GM23338 (cell line): ENCODE measurements at places on chromosomes 13 and 19.

GRCh38 chr19:10105509-10106099 lies 558 bp upstream of the PPAN start:
- no peak for DNase-seq

DNA sequence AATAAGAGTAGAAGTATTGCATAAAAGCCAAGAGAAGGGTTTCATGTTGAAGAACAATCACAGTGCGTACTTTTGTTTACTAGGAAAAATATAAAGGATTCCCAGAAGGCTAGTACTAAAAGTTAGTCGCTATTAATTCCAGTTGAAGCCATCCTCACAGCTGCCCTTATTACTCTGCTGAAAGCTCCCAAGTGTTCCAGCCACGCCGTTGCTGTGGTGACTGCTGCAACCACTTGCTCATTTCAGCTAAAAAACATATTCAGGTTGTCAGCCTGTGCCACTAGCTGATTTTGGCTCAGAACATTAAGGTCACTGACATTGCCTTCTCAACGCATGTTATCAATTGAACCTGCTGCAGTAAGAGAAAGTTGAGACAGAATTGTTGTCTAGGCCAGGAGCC lies 87.1 kb upstream of the FNDC3A start:
- DNase-seq = no peak

DNA sequence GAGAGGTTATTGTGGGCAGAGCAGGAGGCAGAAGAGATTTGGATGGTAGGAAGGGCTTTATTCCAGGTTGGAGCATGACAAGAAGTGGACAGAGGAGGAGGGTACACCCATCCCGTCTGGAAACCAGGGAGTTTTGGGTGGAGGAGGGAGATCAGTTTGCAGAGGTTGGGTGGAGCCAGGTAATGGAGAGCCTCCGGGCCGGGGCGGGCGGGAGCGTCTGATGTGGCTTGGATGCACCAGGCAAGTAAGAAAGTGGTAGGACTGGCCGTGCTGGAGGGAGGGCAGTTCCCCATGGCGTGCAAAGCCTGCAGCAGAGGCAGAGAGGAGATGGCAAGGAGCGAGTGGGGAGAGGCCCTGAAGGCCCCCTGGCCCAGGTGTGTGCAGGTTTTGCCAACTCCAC lies 10.9 kb downstream of the IGFLR1 start:
- DNase-seq = no peak

DNA sequence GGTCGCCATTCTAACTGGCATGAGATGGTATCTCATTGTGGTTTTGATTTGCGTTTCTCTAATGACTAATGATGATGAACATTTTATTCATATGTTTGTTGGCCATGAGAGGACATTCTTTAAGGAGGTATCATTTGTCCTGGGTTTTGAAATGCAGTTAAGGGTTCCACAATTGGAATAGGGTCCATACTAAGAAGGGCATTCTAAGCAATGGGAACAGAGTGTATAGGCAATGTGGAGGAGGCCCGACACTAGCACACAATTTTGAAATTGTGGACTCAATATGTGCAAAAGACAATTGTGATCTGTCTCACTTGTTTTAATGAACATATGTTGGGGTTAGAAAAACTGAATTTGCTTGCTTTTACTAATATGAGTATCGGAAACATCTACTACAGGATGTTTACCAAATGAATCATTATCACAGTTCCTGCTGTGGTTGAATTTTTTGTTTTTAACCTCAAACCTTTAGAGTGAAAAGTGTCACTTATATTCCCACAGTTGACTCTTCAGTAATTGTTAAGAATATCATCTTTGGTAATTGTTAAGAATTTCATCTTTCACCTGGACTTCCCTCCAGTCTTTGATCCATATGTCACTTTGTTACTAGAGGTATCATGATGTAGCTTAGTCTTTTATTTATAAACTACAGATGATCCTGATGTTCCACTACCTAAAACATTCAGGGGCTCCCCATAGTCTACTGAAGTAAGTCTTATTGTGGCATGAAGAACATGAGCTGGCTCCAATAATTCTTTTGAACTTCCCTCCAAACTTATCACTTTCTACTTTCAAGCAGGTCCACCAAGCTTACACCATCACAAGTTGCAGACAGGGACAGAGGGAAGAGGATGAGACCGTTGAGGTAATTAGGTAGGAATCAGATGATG lies 109.7 kb upstream of the KLF12 start:
- DNase-seq = no peak

- DNase-seq = no peak
These were observed 4.6 kb upstream of the EPS8L1 start for GRCh38 chr19:55071129-55071502.

DNA sequence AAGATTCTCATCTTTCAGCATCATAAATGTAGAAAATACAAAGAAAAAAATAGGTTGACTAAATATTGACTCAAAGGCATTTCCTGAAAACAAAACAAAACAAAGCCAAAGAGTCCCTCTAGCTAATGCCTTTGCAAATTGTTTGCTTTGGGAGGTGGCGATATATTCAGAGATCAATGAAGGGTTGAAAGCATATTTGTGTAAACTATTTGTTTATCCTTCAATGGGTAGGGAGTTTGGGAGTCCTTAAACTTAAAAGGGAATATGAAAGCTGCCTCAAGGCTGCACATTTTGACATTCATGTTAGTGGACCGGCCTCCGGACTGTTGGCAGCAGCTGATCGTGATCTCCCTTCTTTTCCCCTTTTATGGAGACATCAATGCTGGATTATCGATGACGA lies 257.5 kb downstream of the ITGBL1 start:
- DNase-seq = peak; percentile 11

- no peak for DNase-seq
These were observed 41.1 kb upstream of the MAP3K10 start for GRCh38 chr19:40150170-40150569.

- no peak for DNase-seq
These were observed 86.3 kb downstream of the URI1 start for GRCh38 chr19:30028118-30028991.

DNA sequence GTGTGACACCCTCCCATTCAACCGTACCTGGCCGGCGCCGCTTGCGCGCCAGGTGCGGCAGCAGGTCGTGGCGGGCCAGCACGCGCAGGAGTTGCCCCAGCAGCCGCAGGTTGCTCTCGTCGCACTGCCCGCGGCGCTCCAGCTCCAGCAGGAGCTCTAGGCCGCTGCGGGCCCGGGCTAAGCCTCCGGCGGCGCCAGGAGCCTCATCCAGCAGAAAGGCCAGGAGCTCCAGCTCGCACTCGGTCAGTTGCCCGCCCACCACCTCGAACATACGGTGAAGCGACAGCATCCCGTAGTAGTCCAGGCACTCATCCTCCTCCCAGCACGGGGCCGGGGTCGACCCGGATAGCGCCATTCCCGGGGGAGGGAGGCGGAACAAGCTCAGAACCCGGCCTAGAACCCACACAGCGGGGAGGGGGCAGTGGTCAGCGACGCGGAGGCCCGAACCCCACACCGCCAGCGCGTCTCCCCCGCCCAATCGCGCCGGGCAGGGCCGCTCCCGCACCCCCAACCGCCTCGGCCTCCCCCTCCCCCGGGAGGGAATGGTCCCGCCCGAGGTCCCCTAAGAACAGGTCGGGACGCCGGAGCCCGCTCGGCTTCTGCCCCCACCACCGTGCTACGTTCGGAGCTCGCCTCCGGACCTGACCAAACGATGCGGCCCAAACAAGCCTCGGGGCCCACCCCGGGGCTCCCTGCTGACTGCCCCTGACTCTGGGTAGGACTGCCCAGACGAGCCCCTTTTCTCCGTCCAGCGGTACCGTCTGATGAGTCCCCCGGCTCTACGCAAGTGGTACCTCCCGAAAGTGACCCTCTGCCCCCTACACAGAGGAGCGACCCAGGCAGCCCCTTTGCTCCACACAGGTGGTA lies 591 bp downstream of the DEDD2 start:
- DNase-seq = peak; percentile 80

- DNase-seq = peak; percentile 92
These were observed at the start of gene LRRC8E for GRCh38 chr19:7888145-7888825. LRRC8E (plus strand) TSS chr19:7888510; CDS start chr19:7895604, 7,094 bp downstream.

GRCh38 chr13:79999601-80000000 lies 341.3 kb downstream of the SPRY2 start:
- no peak for DNase-seq

DNA sequence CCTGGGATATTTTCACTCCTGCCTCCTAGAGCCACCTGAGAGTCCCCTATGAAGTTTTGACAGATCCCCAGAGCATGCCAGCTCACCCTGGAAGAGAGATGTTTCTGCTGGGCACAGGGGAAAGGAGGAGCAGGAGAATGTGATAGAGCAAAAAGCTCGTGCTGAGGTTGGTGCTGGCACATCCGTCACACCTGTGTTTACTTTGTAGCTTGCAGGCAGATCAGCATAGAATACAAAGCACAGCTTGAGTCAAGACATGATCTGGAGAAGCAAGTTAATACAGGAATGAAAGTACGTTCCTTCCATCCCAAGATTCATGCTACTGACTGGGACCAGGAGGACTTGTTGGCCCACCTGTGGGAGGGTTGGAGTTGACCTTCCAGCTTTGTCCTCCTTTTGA lies 46.1 kb downstream of the HSPH1 start:
- DNase-seq = no peak

DNA sequence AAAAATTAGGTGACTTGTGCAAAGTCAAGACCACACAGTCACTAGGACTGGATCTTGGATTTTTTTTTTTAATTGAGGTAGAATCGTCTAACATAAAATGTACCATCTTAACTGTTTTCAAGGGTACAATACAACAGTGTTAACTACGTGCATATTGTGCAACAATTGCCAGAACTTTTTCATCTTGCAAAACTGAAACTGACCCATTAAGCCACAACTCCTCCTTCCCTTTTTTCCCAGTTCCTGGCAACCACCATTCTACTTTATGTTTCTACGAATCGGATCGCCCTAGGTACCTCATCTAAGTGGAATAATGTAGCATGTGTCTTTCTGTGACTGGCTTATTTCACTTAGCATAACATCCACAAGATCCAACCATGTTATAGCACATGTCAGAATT lies 37.5 kb upstream of the POMP start:
- DNase-seq = no peak

- no peak for DNase-seq
These were observed 10.0 kb downstream of the SYMPK start for GRCh38 chr19:45852983-45853382.

- DNase-seq = peak; percentile 40
These were observed 1.5 kb upstream of the S1PR5 start for GRCh38 chr19:10518444-10519361.

DNA sequence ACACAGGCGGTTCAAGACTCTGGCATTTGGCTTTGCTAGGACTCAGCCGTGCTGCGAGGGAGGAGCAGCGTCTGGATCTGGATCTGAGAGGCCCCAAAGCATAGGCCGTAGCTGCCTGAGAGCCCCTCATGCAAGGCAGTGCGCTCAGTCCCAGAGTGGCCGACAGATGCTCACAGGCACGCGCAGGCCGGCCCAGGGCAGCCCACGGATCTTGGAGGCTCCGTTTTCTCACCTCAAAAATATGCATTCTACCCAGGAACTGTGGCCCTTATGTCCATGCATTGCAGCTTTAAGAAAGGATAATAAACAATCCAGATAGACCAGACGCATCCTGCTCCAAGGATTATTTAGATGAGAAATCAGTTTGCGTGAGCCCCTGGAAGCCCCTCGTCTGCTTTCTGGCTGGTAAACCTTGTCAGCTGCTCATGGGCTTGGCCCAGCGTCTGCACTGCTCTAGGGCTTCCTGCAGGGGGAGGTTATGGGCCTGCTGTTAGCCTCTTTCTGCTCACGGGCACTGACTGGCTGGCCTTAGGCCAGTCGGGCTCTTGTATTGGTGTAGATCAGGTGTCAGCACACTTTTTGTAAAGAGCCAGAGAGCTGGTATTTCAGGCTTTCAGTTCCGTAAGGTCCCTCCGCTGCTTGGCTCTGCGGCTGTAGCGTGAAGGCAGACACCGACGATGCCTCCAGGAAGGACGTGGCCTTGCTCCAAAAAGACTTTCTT lies 24.2 kb downstream of the TEX29 start:
- DNase-seq = peak; percentile 92

- DNase-seq = peak; percentile 71
These were observed 9.1 kb upstream of the PNMA8A start for GRCh38 chr19:46480415-46480814.

DNA sequence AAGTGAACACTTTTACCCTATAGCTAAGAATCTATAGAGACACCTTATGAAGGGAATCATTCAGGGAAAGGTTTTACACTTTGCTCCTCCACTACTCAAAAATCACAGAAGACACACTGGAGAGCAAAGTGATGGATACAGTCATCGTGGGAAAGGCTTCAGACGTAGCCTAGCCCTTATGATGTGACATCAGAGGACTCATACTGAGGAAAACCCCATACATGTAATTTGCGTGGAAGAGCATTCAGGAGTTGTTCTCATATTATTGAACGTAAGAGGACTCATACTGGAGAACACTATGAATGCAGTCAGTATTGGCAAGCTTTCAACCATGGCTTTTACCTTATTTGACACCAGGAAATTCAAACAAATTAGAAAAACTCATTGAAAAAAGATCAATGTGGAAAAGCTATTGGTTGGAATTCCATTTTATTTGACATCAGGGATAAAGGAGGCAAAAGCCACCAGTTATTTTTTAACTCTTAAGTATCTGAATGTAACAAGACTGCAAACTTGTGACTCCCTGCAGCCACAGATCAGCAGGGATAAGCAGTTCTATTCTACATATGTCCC lies 16.1 kb upstream of the ZNF274 start:
- no peak for DNase-seq

DNA sequence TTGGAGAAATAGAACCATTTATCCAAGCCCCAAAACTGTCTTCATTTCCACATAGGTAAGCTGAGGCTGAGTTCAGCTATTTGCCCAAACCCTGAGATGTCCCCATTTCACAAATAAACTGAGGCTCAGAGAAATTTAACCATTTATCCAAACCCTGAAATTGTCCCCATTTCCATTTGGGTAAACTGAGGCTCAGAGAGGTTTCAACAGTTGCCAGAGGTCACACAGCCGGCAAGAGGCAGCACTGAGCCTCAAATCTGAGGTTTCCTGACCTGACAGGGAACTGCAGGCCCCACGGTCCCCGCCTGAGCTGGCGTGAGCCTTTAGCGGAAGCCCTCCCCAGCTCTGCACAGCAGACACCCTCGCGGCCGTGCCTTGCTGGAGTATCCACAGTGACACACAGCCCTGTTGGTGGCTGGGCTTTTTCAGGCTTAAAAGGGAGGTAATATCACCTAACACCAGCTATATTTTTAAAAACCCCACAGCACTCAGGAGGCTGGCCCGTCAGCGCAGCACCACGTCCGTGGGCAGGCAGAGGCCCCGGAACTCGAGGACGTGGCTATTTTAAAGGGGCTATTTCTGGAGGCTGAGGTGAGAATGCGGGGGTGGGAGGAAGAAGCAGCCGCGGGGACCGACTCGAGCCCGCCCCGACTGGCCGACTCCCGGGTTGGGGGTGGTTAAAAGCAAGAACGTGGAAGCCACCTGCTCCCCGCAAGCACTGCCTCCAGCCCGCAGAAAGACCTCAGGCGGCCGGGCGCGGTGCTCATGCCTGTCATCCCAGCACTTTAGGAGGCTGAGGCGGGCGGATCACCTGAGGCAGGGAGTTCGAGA lies 18.5 kb downstream of the PTPRS start:
- DNase-seq = peak; percentile 65

DNA sequence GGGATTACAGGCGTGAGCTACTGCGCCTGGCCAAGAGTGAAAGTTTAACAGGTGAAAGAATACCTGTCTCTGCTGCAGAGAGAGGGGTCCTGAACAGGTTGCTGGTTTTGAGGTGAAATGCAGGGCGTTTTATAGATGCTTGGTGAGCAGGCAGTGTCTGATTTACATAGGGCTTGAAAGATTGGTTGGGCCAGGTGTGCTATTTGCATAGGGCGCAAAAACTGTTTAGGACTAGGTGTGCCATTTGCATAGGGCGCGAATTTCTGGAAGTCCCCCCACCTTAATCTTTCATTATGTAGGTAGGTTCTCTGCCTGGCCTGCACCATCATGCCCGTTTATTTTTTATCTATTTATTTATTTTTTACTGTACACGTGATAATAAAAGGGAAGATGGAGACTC lies 4.5 kb upstream of the NDUFB7 start:
- DNase-seq = no peak
